Thymus (tissue), 14 donors: ENCODE measurements at places on chromosomes 2 and 18. TPM values are rescaled to one million over a fixed set of nuclear protein-coding genes. Genes with fewer than 3 reads are reported as not detected.

DNA sequence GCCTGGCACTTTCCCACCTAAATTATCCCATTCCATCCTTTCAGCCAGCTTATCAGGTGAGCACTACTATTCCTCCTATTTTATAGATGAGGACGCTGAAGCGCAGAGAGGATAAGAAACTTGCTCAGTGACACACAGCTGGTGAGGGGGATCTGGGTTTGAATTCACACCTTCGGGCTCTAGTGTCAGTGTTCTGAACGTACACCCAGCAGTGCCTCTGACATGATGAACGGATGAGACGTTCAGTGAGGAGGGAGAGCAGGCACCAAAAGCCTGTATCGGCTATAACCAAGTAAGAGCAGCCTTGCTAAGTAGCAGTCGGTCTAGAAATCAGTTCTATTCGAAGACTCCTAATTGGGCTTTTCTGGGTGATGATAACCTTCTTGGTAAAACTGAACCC is 167.0 kb downstream of the ASB1 start:
- no peaks in the 10 kb centered on the region for H3K36me3 ChIP-seq
- H3K27ac ChIP-seq = no peak overlapping the region
- H3K27me3 ChIP-seq = no peaks in the 10 kb centered on the region
- no peak overlapping the region for H3K4me3 ChIP-seq
- DNase-seq = no peak

DNA sequence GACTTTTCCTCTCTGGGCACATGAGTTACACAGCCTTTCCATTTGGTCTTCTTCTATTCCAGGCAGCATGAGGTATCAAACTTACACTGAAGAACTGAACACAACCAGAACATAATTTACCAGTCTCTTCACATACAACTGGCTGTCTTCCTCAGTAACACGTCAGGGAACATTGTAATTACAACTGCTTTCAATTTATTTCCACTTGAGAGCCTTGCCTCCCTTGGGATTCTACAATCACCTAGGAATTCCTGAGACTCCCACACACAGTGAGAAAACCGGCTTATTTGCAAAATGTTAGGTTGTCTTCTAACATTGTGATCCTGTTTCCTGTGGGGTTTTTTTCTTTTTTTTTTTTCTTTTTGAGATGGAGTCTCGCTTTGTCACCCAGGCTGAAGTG is 149.9 kb downstream of the TMX3 start:
- no peaks in the 10 kb centered on the region for H3K4me1 ChIP-seq
- H3K36me3 ChIP-seq = no peaks in the 10 kb centered on the region
- H3K27ac ChIP-seq = no peak overlapping the region

DNA sequence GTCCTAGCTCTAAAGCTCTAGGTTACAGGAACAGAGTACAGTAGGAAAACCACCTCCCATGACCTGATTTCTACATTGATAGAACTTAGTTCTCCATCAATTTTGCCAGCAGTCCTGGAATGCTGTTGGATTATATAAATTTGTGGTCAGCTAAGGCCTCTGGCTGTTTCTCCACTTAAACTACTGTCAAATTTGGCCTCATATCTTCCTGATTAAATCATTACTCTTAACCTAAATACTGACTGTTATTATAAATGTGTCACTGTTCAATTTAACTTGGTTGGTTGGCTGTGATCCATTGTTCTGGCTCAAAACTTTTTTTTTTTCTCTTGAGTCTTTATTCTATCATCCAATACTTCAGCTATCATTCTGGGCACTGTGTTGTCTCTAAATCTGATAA is 71.2 kb downstream of the TGFA start:
- H3K36me3 ChIP-seq = no peaks in the 10 kb centered on the region
- H3K27ac ChIP-seq = no peak overlapping the region
- no peaks in the 10 kb centered on the region for H3K27me3 ChIP-seq
- no peak overlapping the region for H3K4me3 ChIP-seq
- no peak for DNase-seq
- no peaks in the 10 kb centered on the region for H3K4me1 ChIP-seq

GRCh38 chr2:100291152-100291970 is 30.9 kb downstream of the LONRF2 start:
- H3K4me1 ChIP-seq = peaks cover 16% of the 10 kb centered on the region
- H3K27me3 ChIP-seq = no peaks in the 10 kb centered on the region
- no peak overlapping the region for H3K4me3 ChIP-seq
- DNase-seq = peak; percentile 19
- no peak overlapping the region for H3K27ac ChIP-seq

- H3K36me3 ChIP-seq = no peaks in the 10 kb centered on the region
- peaks cover 27% of the 10 kb centered on the region for H3K27me3 ChIP-seq
- H3K4me1 ChIP-seq = no peaks in the 10 kb centered on the region
- no peak overlapping the region for H3K4me3 ChIP-seq
- DNase-seq = no peak
- H3K27ac ChIP-seq = no peak overlapping the region
These were observed 12.2 kb upstream of the TNS1 start for GRCh38 chr2:218014706-218015585.

- no peak for DNase-seq
- no peaks in the 10 kb centered on the region for H3K4me1 ChIP-seq
- H3K36me3 ChIP-seq = no peaks in the 10 kb centered on the region
- H3K27ac ChIP-seq = no peak overlapping the region
- H3K4me3 ChIP-seq = no peak overlapping the region
These were observed 161.4 kb upstream of the GULP1 start for GRCh38 chr2:188130317-188130716.

DNA sequence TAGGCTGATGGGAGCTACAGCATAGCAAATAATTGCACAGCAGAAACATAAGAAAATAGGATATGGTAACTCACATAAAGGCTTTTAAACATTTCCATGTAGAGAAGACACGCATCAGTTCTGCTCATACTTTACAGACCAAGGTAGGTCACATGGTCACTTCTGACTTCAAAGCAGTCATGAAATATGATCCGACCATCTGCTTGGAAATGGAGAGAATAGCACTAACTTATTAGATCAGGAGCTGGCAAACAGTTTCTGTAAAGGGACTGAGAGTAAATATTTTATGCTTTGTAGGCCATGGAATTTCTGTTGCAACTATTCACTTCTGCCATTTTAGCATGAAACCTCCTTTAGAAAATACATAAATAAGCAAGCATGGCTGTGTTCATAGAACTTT is 936.6 kb upstream of the FANCL start:
- DNase-seq = no peak
- H3K36me3 ChIP-seq = no peaks in the 10 kb centered on the region
- no peaks in the 10 kb centered on the region for H3K4me1 ChIP-seq
- H3K27ac ChIP-seq = no peak overlapping the region

GRCh38 chr2:6674381-6674780 is 191.3 kb downstream of the CMPK2 start:
- H3K27me3 ChIP-seq = no peaks in the 10 kb centered on the region
- H3K4me1 ChIP-seq = no peaks in the 10 kb centered on the region
- H3K4me3 ChIP-seq = no peak overlapping the region
- no peaks in the 10 kb centered on the region for H3K36me3 ChIP-seq
- DNase-seq = no peak

- H3K36me3 ChIP-seq = peaks cover 5% of the 10 kb centered on the region
- H3K4me1 ChIP-seq = peaks cover 14% of the 10 kb centered on the region
- peak overlapping the region; percentile 93 for H3K4me3 ChIP-seq
- DNase-seq = peak; percentile 48
- peak overlapping the region; percentile 94 for H3K27ac ChIP-seq
These were observed 564 bp downstream of the GCC2 start for GRCh38 chr2:108449410-108450130.

GRCh38 chr2:235024931-235025773 is 73.3 kb downstream of the SH3BP4 start:
- H3K4me3 ChIP-seq = no peak overlapping the region
- no peaks in the 10 kb centered on the region for H3K36me3 ChIP-seq
- H3K4me1 ChIP-seq = peaks cover 11% of the 10 kb centered on the region
- H3K27ac ChIP-seq = peak overlapping the region; percentile 73

- no peak for DNase-seq
- H3K27me3 ChIP-seq = no peaks in the 10 kb centered on the region
These were observed 146.7 kb upstream of the SMIM21 start for GRCh38 chr18:75574187-75574586.

Gene C2orf72
- 0.02 TPM for polyA plus RNA-seq

Gene GULP1
- polyA plus RNA-seq = 4.1 TPM

Gene ERICH2
- polyA plus RNA-seq = 0.52 TPM
